Fibroblast of the conjunctiva (primary cell): ENCODE measurements at places on chromosomes 7 and 10.

GRCh38 chr10:89845541-89846280, 144.3 kb downstream of the KIF20B start:
- DNase-seq = no peak

GRCh38 chr7:40850017-40850416, 715.2 kb downstream of the SUGCT start:
- no peak for DNase-seq

DNA sequence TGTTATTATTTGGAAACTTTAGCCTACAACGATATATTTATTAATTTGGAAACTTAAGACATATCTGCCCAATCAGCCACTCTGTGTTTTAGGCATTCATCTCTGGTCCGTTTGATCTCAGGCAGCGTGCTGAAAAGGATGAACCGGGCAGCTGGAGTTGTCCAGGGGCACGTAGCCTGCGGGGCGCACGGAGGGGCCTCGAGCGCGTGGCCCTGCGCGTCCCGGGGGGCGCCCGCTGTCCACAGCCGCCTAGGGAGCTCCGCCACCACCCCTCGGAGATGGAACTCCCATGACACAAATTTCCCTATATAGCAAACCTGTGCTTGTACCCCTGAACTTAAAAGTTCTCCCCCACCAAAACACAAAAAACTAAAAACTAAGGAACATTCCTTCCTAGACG, 24.3 kb upstream of the MKI67 start:
- DNase-seq = no peak

GRCh38 chr7:40899151-40899550, 764.3 kb downstream of the SUGCT start:
- DNase-seq = no peak

- DNase-seq = no peak
Measured at GRCh38 chr7:44678101-44678470, 70.6 kb upstream of the ZMIZ2 start.

GRCh38 chr10:69861251-69862240, 59.8 kb downstream of the COL13A1 start:
- peak; percentile 87 for DNase-seq
